ENCODE measurements at places on chromosomes 5 and 9.

DNA sequence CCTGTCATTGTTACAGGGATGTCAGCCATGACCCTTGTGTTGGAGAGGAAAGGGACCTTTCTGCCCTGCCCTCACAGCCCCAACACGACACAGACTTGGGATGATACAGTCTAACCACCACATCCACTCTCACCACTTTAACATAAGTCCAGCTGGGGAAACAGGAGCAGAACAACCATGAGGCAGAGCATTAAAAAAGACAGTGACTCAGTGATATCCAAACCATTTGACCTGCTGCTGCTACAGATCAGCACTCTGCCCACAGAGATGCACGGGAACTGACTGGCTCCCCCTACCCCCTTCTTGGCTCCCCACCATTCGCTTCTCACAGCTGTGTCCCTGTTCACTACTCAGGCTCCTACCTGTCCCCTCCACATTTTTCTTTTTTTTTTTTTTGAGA is 458.6 kb downstream of the ZNF608 start:
- DNase-seq = no peak

- no peak for DNase-seq
These were observed 23.9 kb downstream of the SLC35A4 start for GRCh38 chr5:140588311-140589070.

DNA sequence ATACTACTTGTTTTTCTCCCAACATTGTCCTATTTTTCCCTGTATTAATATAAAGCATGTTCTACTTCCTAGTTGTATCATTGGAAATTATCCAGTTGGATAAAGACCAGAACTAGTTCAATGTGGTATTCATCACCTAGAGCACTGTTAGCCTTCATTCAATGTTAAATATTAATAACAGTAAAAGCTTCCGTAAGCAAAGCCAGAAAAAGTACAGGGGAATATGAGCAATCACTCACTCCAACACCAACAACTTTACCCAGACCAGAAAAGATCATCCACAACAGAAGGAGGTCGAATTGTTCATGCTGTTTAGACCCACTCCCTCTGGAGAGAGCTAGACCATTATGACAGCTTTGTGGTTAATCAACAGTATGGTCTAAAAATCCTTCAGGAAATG is 728.4 kb downstream of the MAT2B start:
- no peak for DNase-seq

GRCh38 chr9:72046630-72047456 is 13.6 kb downstream of the C9orf57 start:
- no peak for DNase-seq

DNA sequence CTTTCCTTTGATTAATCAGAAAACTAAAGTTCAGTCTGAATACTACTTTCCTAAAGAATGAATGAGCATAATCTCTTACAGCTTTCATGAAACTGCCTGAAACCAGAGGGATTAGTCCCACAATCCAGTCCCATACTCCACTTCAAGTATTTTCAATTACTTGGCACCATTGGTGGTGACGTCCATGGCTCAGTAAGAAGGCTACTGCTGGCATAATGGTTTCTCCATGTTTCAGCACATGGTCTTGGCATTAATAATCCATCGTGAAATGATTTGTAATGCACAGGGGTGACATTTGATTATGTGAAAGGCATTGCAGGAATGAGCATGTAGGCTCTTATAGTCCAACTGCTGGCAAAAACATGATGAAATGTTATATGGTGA is 23.4 kb downstream of the LIX1 start:
- DNase-seq = peak; percentile 50

- DNase-seq = peak; percentile 59
These were observed 84.7 kb downstream of the PTTG1 start for GRCh38 chr5:160506006-160507004.

GRCh38 chr5:163995206-163995605 is 489.8 kb downstream of the MAT2B start:
- no peak for DNase-seq
